ENCODE measurements at places on chromosomes 1 and 21.
A peak's percentile ranks its signal among the peaks of the same experiment; 100 is the strongest.

DNA sequence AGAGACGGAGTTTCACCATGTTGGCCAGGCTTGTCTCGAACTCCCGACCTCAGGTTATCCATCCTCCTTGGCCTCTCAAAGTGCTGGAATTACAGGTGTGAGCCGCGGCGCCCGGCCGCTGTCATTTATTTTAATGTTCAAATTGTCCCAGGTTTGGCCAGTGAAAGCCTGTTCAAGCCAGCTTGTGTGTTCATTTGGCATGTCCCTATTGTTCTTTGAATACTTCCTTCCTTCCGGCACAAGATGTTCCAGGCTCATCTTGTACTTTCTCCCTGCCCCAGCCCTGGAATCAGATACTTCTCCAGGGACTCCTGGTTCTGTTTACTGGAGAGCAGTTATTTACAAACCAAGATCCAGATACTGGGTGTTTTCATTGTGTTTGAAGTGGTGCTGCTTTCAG is 37.0 kb downstream of the ZBTB8B start:
- DNase-seq: no peak

GRCh38 chr1:237938553-237938952 is 47.8 kb upstream of the ZP4 start:
- peak; percentile 23 for DNase-seq

DNA sequence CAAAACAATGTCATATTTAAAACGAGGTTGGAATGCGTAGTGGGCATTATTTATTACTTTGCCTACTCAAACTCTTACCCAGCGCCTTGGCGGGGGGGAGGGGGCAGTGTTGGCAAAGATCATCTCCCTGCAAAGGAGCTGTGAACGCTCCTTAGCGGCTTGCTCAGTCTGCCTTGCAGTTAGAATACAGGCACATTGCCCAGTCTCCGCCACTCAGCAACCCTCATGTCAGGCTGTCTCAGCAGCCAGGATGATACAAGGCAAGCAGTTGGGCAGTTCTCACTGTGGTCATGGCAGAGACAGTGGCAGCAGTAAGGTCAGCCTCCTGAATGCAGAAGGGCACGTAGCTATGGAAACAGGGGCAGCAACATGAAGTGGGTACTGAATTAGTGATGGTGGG is 170.4 kb upstream of the KCNK2 start:
- no peak for DNase-seq

DNA sequence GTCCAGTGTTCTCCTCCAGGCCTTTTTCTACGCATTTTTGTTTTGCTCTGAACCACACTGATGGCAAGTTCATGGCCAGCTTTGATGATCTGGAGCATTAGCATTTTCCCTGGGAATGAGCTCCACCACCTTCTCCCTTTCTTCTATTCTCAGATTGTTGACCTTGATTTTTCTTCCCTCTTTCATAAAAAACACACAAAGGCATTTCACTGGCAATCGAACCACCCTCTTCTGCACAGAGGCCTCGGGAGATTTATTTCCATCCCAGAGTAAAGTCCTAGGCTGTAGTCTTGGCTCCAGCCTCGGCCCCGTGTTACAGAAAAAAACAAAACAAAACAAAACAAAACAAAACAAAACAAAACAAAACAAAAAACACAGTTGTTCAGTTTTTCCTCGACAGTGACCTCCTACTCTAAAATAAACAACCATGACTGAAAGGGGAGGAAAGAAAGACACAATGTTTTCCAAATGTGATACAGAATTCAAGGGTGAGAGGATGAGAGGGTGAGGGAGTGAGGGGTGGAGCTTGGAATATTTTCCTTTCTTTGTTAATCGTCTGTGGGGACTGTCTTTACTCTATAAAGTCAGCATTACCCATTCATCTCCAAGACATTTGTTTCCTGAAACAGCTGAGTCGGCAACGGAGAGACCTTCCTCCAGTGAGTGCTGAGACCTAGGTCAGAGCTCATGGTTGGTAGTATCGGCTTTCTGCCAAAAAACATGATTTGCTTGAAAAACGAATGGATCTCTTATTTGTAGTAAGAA is 29.8 kb upstream of the RNF186 start:
- no peak for DNase-seq

DNA sequence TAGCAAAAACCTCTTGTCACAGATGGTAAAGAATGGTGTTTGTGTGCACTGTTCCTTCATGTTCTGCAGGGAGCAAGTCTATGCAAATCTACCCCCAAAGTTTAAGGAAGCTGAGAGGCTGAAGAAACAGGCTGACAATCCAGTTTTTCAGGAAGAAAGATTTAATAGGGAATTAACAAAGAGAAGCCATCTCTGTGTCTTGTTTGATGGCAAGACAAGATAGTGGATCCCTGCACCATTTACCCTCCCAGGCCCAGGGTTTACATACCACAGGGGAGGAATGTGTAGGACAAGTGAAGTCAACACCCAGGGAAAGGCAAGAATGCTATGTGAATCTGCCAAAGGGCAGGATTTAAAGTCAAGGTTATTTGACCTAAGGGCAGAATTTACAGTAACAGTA is 48.1 kb upstream of the FNBP1L start:
- DNase-seq: no peak

- DNase-seq: no peak
These were observed 241.9 kb upstream of the RUNX1 start for GRCh38 chr21:35291034-35291433.

- DNase-seq: no peak
These were observed 197.5 kb upstream of the KIAA0040 start for GRCh38 chr1:175390081-175390481.

DNA sequence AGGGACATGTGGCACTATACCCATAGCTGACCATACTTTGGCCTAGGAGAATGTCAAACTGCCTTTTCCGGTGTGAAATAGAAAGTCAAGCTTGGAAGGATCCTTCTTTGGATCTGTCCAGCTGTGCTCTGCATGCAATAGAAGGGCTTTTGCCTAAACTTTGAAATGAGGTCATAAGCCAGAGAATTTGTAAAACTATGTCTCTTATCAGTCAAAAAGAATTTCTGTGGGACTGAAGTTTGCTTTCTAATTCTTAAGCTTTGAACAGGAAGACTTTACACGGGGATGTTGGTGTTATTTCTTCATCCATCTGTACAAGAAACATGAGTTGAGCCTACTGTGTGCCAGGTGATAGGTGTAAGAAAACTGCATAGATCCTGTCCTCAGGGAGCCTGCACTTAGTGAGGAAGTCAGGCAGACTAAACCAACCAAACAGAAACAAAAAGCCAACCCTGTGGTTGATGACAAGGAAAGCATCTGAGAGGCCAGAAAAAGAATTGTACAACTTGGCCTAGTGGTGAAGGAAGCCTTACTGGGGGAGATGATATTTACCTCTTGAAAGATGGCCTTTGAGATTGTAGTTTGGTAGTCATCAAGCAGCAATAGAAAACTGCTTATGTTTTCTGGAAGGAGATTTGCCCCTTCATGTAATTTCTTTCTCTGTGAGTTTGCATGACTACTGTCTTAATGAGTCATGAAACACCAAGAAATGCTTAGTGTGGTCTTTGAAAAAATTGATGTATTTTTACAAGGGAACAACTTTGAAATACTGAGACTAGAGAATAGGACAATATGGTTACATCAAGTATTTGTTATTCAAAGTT is 24.8 kb downstream of the TGFB2 start:
- no peak for DNase-seq

GRCh38 chr21:46399129-46399528 is 59.6 kb upstream of the DIP2A start:
- no peak for DNase-seq

DNA sequence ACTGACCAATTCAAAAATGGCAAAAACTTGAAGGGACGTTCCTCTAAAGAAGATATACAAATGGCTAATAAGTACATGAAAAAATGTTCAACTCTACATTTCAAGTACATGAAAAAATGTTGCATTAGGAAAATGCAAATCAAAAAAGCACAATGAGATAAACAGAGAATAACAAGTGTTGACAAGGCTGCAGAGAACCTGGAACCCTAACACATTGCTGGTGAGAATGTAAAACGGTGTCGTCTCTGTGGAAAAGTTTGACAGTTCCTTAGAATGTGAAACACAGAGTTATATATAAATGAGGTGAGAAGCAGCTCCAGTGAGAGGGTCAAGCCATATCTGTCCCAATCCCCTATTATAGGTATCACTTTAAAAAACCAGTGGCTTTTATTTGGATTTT is 44.6 kb upstream of the RBM34 start:
- DNase-seq: no peak

DNA sequence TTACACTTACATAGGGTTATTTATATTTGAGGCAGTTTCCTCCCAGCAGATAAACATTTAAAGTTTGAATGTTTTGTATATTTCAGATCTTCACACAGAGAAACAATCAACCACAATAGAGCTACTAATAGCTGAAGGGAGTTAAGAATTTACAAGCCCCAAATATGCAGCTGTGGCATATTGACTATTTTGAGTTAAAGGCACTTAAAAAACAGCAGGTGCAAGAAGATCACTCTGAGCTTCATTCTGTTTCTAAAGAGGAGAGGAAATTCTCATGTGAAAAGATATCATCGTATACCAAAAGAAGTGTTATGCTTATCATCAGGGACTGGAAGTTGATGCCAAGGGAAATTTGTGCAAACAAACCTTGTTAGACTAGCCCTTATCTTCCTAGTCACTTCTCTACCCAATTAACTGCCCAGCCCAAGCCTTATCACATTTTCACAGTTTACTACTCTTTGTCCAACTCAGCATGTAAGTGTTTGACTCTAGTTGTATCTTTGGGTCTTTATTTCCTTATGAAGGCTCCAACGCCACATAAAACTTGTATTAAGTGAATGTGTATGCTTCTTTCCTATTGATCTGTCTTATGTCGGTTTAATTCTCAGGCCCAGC is 66.3 kb upstream of the COG2 start:
- no peak for DNase-seq

GRCh38 chr1:217867446-217867995 is 236.4 kb downstream of the SPATA17 start:
- DNase-seq: no peak

GRCh38 chr1:182615468-182616129 is 11.4 kb upstream of the RGS16 start:
- no peak for DNase-seq

GRCh38 chr1:9539829-9540550 is 725 bp downstream of the SLC25A33 start:
- DNase-seq: no peak

DNA sequence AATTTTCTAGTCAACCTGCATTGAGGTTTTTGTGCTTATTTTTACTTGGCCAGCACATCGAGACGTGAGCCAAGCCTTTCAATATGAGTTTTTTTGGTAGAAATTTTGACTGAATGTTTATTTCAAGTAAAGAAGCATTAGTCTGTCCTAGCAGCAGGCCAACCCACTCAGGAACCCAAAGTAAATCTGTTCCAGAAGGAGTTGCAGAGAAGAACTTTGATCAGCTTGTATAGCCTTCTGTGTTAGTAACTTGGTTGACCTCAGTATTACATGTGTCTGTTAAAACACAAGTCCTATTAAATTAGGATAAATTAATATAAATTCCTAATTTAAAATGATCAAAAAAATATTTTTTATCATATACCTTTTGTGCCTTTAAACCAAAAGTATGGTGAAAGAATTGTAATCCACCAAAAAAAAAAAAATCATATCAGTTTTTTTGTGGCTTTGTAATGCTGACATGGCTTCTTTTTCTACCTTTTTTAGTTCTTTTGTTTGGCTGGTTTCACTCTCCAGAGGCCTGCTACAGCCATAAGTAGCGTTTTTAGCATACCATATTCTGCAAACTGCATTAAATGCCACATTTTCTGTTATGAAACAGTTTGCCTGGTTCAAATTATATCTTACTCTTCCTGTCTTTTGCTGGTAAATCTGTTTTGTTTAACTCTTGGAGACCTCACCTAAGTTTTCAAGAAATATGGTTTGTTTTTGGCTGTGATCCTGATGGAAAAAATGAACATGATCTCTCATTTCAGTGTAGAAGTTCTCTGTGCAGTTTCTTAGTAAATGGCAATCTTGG is 39.5 kb downstream of the ATF6 start:
- DNase-seq: no peak

- no peak for DNase-seq
These were observed 102.0 kb downstream of the CRYAA start for GRCh38 chr21:43270800-43271301.

- DNase-seq: no peak
These were observed 70.2 kb downstream of the GADD45A start for GRCh38 chr1:67755160-67755559.

GRCh38 chr1:94079989-94080388 is 41.0 kb downstream of the ABCA4 start:
- no peak for DNase-seq

- no peak for DNase-seq
These were observed 70.6 kb upstream of the NEK7 start for GRCh38 chr1:198086051-198086745.

DNA sequence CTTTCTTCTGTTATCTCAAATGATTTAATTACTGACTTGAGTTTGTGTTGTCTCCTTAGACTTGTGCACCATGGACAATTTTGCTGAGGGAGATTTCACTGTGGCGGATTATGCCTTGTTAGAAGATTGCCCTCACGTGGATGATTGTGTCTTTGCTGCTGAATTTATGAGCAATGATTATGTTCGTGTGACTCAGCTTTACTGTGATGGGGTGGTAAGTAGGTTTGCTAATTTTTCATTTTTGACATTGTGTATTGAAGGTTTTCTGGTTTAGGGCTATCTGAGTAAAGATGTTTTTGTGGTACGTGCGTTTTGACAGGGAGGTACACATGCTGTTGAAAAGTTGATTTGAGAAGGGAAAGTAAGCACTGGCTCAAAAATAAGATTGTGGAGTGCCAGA is 14.1 kb downstream of the TTC3 start:
- no peak for DNase-seq

GRCh38 chr1:171606402-171606941 is 15.6 kb upstream of the MYOCOS start:
- DNase-seq: no peak

DNA sequence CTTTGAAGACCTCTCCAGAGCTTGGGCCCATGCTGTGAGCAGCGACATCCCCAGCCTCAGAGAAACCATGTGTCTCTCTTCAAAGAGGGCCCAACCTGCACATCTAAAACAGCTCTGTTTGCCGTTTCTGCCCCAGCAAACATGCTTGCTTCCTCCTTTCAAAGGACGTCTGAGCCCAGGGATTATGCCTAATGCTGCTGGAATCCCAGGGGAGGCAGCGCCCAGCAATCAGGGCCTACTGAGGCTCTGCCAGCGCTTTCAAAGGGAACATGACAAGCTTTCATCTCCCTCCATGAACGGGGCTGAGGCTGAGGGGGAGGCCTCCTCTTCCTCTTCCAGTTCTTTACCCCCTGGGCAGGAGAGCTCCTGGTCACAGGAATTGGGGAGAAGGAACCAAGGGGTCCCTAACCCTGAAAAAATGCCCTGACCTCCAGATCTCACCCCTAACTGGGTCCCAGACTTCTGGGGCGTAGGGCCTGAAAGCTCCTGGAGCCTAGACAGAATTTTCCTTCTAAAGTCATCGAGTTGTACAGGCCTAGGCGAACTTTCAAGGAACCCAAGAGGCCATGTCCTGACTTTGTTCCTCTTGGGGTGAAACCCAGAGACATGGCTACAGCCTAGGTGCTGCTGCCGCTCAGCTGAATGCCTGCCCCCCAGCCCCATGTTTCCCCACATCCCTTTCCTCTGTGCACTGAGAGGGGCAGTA is 13.4 kb upstream of the ASCL5 start:
- DNase-seq: no peak

Measured in H1 (cell line).